ENCODE measurements at places on chromosomes 6 and 20.
A peak's percentile ranks its signal among the peaks of the same experiment; 100 is the strongest.

DNA sequence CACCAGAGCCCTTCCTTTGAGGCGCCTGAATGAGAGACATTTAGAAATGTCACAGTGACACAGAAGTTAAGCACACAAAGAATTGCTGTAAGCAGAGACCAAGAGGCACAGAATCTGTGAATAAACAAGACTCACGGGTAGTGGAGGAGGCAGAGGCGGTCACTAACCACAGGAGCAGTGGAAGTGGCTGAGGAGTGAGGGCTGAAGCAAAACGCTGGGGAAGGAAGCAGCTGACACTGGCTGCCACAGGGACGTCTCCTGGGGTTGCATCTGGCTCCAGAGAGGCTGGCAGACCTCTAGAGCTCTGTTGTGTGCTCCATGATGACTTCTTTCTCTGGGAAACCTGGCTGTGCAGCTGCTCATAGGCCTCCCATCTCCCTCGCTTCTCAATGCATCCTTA is 65.0 kb upstream of the SLC2A12 start:
- no peak for DNase-seq

GRCh38 chr6:118215269-118215668 is 308.2 kb downstream of the SLC35F1 start:
- no peak for DNase-seq

- no peak for DNase-seq
These were observed 94.7 kb upstream of the PREP start for GRCh38 chr6:105497549-105497948.

DNA sequence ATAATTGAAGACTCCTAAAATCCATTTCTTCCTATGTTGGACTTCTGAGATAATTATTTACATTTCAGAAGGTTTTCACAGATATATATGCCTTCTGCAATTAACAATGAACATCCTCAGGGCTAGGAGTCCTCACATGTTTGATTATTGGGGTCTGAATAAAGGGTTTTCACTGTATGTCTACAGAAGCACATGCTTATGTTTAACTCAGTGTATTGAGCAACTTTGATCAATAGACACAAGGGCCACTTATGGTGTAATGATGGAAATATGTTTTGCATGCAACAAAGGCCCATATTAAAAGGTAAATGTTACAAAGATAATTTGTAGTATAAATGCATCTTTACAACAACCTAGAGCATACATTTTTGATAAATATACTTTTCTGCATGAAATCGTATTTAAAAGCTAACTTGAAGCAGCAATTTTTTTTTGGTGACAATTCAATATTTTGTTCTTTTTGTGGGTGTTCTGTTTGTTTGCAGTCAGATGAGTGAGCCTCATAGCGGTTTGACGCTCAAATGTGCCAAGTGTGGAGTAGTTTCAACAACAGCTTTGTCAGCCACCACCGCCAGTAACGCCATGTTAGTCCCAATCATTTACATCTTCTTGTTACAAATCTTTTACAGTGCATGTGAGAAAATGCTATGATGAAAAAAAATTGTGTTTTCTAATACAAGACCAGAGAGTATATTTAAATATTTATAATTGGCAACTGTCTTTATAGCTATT is 458.2 kb downstream of the LMBRD1 start:
- no peak for DNase-seq

DNA sequence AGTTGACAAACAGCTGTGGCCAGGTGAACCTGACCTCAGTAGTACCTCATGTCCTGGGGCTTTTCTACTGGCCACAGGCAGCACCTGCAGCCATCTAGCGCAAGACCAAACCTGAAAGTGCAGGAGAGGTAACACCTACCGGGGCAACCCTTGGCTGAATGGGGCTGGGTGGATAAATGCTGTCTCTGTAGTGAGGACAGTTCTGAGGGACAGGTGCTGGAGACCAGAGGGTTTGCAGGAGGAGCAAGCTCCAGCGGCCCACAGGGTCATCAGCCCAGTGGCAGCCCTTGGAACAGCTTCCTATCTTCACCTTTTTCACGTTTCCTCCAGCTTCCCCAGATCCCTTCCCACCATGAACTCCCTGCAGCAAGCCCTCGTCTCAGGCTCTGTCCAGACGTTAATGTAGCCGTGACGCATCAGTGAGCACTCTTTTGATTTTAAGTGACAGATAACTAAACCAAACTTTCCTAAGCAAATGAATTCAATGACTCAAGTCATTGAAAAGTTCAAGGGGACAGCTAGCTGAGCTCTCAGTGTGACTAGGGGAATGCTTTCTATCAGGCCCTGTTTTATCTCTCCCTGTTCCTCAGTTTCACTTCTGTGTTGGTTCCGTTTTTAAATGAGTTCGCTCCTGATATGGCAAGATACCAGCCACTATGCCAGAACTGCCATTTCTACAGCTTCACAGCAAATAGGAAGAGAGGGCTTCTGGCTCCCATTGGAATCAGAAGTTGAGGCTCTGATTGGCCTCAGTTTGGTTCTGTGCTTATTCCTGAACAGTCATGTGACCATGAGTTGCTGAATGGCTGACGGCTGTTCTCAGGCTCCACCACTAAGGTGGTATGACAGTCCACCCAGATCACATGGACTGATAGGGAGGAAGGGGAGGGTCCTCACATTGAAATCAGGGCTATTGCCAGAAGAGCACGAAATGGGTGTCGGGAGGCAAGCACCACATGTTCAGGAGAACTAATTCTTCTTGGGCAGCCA is 12.1 kb upstream of the PFDN4 start:
- no peak for DNase-seq

DNA sequence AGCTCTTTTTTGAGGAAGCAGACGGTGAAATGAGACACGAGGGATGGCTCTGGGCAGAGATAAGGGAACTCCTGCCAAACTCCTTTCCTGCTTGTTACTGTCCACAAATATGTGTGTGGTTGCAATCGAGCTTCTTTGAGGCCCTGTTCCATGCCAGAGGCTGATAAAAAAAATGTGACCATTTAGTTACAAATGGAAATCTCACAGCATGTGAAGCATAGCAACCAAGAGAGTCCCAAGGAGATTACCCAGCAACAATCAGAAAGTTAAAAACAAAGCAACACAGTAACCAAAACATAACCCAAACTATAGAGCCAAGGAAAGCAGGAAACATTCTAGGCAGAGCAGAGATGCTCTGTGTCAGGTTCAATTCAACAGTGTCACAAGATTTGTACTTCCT is 35.4 kb upstream of the HMGN3 start:
- no peak for DNase-seq

DNA sequence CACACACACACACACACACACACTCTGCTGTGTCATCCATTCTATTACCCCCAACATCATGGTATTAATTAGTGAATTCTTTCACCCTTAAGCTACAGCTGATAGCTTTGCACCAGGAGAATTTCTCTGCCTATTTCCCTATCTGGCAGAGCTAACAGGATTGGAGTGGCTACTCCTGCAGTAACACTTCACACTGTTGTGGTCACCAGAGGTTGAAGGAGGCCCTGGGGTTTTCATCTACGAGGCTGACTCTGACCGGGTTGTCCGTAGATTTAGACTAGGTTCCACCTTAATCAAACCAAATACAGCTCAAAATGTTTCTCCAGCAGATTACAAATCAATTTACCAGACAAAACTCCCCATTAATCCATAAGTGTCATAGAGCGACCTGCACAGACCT is 69.2 kb upstream of the RIPOR2 start:
- DNase-seq = no peak

GRCh38 chr6:166277018-166277417 is 31.2 kb downstream of the PRR18 start:
- DNase-seq = peak; percentile 69

- DNase-seq = no peak
These were observed 107.6 kb downstream of the PSMB1 start for GRCh38 chr6:170445487-170445886.

- peak; percentile 64 for DNase-seq
These were observed 156.8 kb downstream of the DNAH8 start for GRCh38 chr6:38871741-38872568.

DNA sequence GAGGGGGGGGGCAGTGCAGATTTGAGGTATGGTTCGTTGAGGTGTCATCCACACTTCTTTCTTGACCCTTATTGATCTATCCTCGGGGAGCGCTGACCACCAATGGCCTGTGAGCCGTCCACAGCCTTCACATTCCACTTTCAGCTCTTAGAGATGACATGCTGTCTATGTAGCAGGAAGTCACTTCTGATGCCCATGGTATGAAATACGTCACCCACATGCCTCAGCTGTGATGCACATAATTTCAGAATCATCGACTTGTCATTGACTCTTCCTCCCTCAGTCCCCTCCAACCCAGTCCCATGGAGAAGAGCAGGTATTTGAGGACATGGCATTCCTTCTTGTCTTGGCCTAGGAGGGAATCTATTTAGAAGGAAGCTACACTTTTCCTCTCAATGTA is 4.7 kb upstream of the ADGRF5 start:
- DNase-seq = no peak

- DNase-seq = no peak
These were observed 11.0 kb downstream of the PANK2 start for GRCh38 chr20:3900187-3900604.

DNA sequence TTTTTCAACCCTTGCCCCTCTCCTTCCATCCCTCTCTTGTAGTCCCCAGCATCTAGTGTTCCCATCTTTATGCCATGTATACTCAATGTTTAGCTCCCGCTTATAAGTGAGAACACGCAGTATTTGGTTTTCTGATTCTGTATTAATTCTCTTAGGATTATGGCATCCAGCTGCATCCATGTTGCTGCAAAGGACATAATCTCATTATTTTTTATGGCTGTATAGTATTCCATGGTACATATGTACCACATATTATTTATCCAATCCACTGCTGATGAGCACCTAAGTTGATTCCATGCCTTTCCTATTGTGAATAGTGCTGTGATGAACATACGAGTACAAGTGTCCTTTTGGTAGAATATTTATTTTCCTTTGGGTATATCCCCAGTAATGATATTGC is 66.8 kb downstream of the UNC5CL start:
- no peak for DNase-seq

- DNase-seq = no peak
These were observed 127.9 kb downstream of the PXDC1 start for GRCh38 chr6:3623451-3624249.

- DNase-seq = no peak
These were observed 40.2 kb downstream of the SASH1 start for GRCh38 chr6:148382861-148383260.

DNA sequence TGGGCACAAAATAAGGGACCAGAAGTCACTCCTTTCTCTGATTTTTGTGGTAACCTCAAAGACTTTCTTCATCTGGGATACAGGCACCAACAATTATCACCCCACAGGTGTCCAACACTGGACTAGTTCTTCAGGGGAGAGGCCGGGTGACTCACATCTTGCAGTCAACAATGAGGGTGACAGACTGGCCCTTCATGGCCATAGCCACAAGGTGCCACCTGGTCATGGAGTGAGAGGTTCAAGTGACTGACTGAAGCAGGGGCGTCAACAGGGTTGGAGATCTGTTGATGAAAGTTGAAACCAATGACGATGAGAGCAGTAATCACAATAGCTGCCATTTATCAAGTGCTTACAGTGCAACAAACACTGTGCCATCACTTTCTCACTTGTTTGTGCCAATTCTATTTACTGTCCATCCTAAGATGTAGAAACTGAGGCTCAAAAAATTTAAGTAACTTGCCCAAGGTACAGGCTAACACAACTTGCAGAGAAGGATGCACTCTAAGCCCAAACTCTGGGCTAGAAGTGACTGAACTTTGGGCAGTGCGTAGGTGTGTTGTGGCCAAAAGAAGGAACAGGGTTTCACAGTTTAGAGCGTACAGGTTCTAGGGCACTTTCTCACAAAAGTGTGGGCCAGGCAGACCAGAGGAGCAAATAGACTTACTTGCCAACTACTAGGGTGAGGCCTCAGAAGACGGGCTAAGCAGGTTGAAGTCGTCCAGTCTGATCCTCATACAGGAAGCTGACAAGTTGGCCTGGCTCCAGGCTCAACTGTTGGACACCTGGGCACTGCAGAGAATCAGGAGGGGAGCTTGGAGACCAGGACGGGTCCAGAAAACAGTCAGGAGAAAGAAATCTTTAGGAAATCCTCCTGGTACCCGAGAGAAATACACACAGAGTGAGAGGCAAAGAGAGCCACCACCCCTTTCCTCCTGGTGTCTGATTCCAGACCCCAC is 30.4 kb downstream of the HLA-DPB1 start:
- no peak for DNase-seq

DNA sequence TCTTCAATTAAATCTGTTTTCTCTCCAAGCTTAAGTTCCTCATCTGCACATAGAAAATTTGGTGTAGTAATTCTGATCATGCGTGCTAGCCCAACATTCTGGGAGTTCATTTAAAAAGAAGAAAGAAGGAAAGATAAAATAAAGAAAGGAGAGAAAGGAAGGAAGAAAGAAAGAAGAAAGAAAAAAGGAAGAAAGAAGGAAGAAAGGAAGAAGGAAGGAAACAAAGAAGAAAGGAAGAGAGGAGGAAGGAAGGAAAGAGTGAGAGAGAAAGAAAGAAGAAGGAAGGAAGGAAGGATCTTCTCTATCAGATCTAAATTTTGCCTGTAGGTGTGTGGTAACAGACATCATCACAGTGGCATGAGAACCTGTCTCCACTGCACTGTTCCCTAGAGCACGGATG is 16.2 kb downstream of the SLPI start:
- no peak for DNase-seq

All from dorsolateral prefrontal cortex (tissue), 122 donors.